ENCODE measurements at places on chromosomes 12 and 14.

- DNase-seq = no peak
Measured at GRCh38 chr14:52944254-52944653, 6.6 kb downstream of the FERMT2 start.

DNA sequence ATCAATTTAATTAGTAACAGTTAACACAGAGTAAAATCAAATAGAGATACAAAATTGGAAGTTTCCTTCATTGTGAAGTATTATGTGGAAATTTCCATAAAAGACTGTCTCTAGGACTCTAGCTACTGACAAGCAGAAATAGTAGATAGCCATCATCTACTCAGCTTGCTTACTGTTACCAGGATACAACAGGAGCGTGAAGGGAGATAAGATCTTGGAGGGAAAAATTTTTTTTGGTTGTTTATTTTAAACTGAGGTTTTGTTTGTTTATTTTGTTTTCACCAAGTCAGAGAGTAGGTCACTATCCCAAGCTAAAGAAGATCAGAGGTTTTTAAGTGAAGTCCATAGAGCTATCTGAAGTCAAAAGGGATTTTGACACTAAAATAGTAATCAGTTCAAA is 861.3 kb upstream of the MGAT4C start:
- no peak for DNase-seq

GRCh38 chr14:57747036-57747435 is 118.9 kb downstream of the SLC35F4 start:
- no peak for DNase-seq

- DNase-seq = peak; percentile 72
Measured at GRCh38 chr12:120528861-120529525, at the start of gene COQ5. COQ5 (minus strand) TSS chr12:120529158; CDS start chr12:120529141, 17 bp downstream.

- DNase-seq = no peak
Measured at GRCh38 chr12:111314953-111315539, 53.8 kb downstream of the PHETA1 start.
